Upper lobe of left lung (tissue), 6 donors: ENCODE measurements at places on chromosomes 2 and 18. TPM values are rescaled to one million over a fixed set of nuclear protein-coding genes. Genes with fewer than 3 reads are reported as not detected.

PRSS56 gene
- not detected for total RNA-seq

CTAGE1 gene
- not detected for total RNA-seq

GKN2 gene
- total RNA-seq = 83.7 TPM

FEV gene
- total RNA-seq = not detected

PECR gene
- total RNA-seq = 14.6 TPM

SPDYA gene
- 1.7 TPM for total RNA-seq

UGT1A5 gene
- not detected for total RNA-seq

SGPP2 gene
- total RNA-seq = 5.2 TPM

ASXL3 gene
- 0.46 TPM for total RNA-seq

- no peaks in the 10 kb centered on the region for H3K27me3 ChIP-seq
- no peaks in the 10 kb centered on the region for H3K36me3 ChIP-seq
- no peak for DNase-seq
- no peak overlapping the region for H3K27ac ChIP-seq
- H3K4me1 ChIP-seq = peaks cover 1% of the 10 kb centered on the region
Measured at GRCh38 chr2:239667431-239667985, 266.7 kb upstream of the HDAC4 start.

DNA sequence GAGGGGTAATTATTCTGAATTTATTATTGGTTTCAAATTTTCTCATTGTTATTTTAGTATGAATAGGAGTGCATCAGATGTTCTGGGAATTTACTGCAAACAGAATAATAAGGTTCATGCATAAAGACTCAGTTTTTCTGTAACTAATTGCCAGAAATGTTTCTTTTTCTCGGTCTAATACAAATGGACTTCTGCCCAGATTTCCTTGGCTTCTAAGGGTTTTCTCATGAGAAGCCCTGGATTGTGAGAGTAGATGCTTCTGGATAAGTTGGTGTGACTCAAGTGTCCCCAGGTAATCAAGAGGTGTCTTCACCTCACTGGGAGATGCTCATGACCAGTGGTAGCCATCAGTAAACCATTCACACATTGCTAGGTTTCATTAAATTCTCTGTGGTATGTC lies 78.5 kb downstream of the CCDC85A start:
- no peak overlapping the region for H3K4me3 ChIP-seq
- H3K4me1 ChIP-seq = no peaks in the 10 kb centered on the region
- no peaks in the 10 kb centered on the region for H3K36me3 ChIP-seq

DNA sequence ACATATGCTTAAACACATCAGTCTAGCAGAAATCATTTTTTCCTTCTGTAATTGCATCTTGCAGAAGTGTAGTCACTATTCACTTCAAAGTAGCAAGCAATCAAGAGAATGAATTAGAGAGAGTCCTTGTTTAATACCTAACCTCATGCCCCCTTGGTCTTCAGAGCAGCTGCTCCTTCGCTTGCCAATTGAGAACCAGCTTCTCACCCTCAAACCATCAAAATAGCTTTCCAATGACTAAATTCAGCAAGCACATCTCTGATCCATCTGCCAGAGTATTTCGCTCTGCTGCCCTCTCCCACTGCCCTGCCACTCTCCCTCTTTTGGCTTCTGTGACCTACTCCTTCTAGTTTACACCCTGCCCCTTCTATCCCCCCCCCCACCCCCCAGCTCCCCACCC lies 120.7 kb upstream of the AGAP1 start:
- H3K4me1 ChIP-seq = no peaks in the 10 kb centered on the region
- no peak overlapping the region for H3K27ac ChIP-seq
- no peak for DNase-seq
- H3K27me3 ChIP-seq = no peaks in the 10 kb centered on the region

DNA sequence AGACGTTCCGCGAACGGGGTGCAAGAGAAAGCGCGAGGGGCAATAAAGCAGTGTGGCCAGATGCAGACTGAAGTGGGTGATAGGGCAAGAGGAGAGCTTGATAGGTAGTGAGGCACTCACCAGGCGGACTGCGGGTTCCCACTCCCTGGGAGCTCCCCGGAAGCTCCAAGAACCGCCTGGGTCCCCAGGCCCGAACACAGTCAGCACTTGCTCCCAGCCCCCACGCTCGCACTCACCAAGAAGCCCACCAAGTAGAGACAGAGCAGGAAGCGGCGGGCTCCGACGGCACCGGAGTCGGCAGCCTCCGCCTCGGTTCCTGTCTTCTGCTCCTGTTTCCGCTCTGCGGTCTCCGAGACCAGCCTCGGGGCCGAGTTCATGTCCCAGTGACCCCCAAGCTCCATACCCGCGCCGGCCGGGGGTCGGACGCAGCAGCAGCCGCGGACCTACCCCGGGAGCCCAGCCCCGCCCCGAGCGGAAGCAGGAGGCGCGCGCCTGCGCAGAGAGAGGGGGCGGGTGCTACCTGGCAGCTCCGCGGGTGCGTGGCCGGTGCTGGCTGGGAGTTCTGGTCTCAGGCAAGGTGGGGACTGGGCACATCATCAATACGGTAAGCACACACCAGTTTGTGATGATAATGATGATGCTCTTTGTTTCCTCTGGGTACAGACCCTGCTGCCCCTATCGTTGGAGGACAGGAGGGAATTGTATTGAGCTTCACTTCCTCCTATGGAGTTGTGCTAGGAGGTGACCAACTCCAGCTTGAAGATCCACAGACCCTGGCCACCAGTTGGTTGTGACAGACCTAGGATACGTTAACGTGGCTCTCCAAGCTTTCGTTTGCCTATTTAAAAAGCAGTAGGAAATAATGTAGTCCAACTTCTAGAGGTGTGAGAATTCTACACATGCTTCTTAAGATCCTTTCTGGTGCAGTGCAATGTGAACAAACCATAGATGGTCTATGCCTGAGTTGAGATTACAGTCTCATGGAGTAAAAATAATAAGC lies 25.1 kb upstream of the TMEM182 start:
- peaks cover 17% of the 10 kb centered on the region for H3K4me1 ChIP-seq
- peak overlapping the region; percentile 77 for H3K4me3 ChIP-seq
- peak overlapping the region; percentile 35 for H3K27ac ChIP-seq
- DNase-seq = peak; percentile 98

GRCh38 chr2:175449616-175450015 lies 268.1 kb upstream of the ATP5MC3 start:
- H3K36me3 ChIP-seq = no peaks in the 10 kb centered on the region
- no peak overlapping the region for H3K4me3 ChIP-seq
- DNase-seq = no peak
- no peak overlapping the region for H3K27ac ChIP-seq

DNA sequence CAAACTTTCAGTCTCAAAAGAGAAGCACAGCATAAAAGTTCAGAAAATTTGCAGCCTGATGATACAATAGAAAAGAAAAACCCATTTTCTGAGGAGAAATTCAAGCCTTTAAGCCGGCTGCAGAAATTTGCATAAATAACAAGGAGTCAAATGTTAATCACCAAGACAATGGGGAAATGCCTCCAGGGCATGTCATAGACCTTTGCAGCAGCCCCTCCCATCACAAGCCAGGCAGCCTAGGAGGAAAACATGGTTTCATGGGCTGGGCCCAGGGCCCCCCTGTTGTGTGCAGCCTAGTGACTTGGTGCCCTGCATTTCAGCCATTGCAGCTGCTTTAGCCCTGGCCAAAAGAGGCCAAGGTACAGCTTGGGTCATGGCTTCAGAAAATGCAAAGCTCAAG lies 54.1 kb upstream of the CAVIN2 start:
- H3K4me3 ChIP-seq = no peak overlapping the region
- no peak for DNase-seq
- H3K36me3 ChIP-seq = no peaks in the 10 kb centered on the region
- H3K27ac ChIP-seq = no peak overlapping the region

DNA sequence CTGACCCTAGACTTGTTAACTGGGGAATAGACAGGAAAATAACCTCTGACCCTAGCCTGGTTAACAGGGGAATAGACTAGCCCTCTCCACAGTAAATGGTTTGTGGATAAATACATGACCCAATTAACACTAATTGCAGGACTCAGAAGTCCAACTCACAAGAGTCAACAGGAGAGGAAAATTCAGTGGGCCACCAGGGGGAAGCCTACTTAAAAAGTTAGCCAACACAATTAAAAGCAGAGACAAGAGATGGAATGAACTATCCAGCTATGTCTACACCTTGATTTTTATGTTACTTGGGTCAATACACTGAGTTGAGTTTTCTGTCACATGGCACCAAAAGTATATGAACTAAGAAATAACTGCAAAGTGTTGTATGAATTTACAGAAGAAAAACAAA lies 158.8 kb upstream of the SLC39A10 start:
- H3K4me3 ChIP-seq = no peak overlapping the region
- no peaks in the 10 kb centered on the region for H3K36me3 ChIP-seq
- no peaks in the 10 kb centered on the region for H3K4me1 ChIP-seq
- DNase-seq = peak; percentile 53

DNA sequence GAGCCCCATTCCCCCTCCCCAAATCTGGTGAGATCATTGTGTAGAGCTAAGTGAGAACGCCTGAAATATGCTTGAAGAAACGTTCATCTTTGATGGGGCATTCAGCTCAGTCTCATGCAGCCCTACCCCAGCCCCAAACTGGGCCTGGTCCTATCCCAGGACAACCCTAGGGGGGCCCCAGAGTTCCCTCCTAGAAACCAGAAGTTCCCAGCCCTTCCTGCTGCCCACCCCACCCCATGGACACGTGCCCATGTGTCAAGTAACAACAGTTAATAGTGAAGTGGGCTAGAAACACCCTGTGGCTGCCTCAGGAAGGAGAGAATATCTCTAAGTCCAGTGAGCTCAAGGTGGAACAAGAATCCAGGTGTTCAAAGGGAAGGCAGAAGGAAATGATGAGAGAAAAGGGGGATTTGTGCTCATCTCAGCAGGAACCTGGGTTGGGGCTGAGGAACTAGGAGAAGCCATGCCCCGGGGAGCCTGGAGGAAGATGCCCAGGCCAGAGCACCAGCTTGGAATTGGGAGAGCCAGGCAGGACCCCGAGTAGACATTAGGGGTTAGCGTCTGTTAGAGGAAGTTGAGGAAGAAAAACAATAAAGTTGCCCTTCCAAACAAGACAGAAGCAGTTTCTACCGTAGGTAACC lies 20.1 kb upstream of the SLC20A1 start:
- H3K36me3 ChIP-seq = no peaks in the 10 kb centered on the region
- DNase-seq = no peak
- no peaks in the 10 kb centered on the region for H3K27me3 ChIP-seq
- H3K4me3 ChIP-seq = no peak overlapping the region
- no peak overlapping the region for H3K27ac ChIP-seq

- no peaks in the 10 kb centered on the region for H3K4me1 ChIP-seq
- no peak overlapping the region for H3K4me3 ChIP-seq
- no peaks in the 10 kb centered on the region for H3K36me3 ChIP-seq
- H3K27me3 ChIP-seq = no peaks in the 10 kb centered on the region
Measured at GRCh38 chr18:38948436-38948835, 1382.8 kb upstream of the CELF4 start.

GRCh38 chr2:20148923-20149702 lies 75.8 kb downstream of the SDC1 start:
- H3K4me3 ChIP-seq = no peak overlapping the region
- peaks cover 26% of the 10 kb centered on the region for H3K4me1 ChIP-seq
- no peaks in the 10 kb centered on the region for H3K36me3 ChIP-seq
- H3K27ac ChIP-seq = no peak overlapping the region
- no peaks in the 10 kb centered on the region for H3K27me3 ChIP-seq
- no peak for DNase-seq

- no peaks in the 10 kb centered on the region for H3K27me3 ChIP-seq
- H3K36me3 ChIP-seq = no peaks in the 10 kb centered on the region
- no peaks in the 10 kb centered on the region for H3K4me1 ChIP-seq
Measured at GRCh38 chr18:74806700-74807416, 209.2 kb downstream of the ZNF407 start.

DNA sequence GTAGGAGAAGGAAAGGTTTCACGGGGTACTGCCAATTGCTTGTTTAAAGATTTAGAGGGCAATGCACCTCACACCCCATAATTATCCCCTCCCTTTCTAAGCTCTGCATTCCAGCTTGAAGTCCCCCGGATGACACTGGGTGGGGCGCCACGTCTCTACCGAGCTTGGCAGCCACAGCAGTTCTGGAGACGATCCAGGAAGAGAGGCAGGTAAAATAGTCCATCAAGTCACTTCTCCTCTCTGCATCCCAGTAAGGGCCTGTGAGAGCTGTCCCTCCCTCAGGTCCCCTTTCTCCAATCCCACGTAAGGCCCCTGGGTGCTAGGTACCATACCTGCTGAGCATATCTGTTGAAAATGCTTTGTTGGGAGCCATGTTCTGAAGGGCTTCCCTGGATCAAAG lies 65.7 kb downstream of the CAPN13 start:
- no peak overlapping the region for H3K4me3 ChIP-seq
- no peak overlapping the region for H3K27ac ChIP-seq
- no peak for DNase-seq
- no peaks in the 10 kb centered on the region for H3K27me3 ChIP-seq

- DNase-seq = no peak
- no peak overlapping the region for H3K27ac ChIP-seq
- no peaks in the 10 kb centered on the region for H3K36me3 ChIP-seq
- no peaks in the 10 kb centered on the region for H3K4me1 ChIP-seq
- no peak overlapping the region for H3K4me3 ChIP-seq
Measured at GRCh38 chr2:145930318-145930717, 1410.4 kb upstream of the ZEB2 start.

GRCh38 chr2:205032093-205032551 lies 486.8 kb downstream of the PARD3B start:
- no peaks in the 10 kb centered on the region for H3K4me1 ChIP-seq
- H3K36me3 ChIP-seq = no peaks in the 10 kb centered on the region
- H3K4me3 ChIP-seq = no peak overlapping the region
- no peak for DNase-seq
- H3K27ac ChIP-seq = no peak overlapping the region

DNA sequence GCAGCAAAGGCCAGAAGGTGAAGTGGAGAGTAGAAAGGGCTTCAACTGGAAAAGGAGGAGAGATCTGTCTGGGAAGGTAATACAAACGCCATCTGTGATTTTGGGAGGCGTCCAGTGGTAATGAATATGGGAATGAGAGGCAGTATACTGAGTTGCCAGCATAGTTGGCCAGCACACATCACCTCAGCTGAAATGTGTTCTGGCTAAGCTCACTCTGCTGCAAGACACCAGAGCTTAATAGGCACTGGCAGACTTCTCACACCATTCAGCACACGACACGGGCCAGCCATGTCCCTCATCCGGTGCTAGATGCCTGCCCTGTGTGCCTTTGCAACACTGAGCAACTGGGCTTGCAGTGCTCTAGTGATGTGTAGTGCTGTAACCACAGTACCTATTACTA lies 277.1 kb downstream of the PIEZO2 start:
- H3K27ac ChIP-seq = no peak overlapping the region
- no peaks in the 10 kb centered on the region for H3K4me1 ChIP-seq

- no peak overlapping the region for H3K4me3 ChIP-seq
- H3K36me3 ChIP-seq = no peaks in the 10 kb centered on the region
- no peak overlapping the region for H3K27ac ChIP-seq
Measured at GRCh38 chr2:100136310-100136709, 6.1 kb downstream of the AFF3 start.

GRCh38 chr2:240631548-240632305 lies 6.4 kb downstream of the GPR35 start:
- H3K27ac ChIP-seq = no peak overlapping the region
- DNase-seq = no peak
- peaks cover under 1% of the 10 kb centered on the region for H3K4me1 ChIP-seq
- H3K36me3 ChIP-seq = no peaks in the 10 kb centered on the region

- H3K4me3 ChIP-seq = no peak overlapping the region
- H3K36me3 ChIP-seq = no peaks in the 10 kb centered on the region
- H3K27ac ChIP-seq = no peak overlapping the region
Measured at GRCh38 chr2:85945586-85945985, 56.8 kb upstream of the ST3GAL5 start.

- no peaks in the 10 kb centered on the region for H3K27me3 ChIP-seq
- no peaks in the 10 kb centered on the region for H3K36me3 ChIP-seq
- no peak overlapping the region for H3K27ac ChIP-seq
- no peak for DNase-seq
Measured at GRCh38 chr2:217222309-217222910, 362.5 kb upstream of the TNP1 start.
